ENCODE measurements at places on chromosomes 16 and 17.

DNA sequence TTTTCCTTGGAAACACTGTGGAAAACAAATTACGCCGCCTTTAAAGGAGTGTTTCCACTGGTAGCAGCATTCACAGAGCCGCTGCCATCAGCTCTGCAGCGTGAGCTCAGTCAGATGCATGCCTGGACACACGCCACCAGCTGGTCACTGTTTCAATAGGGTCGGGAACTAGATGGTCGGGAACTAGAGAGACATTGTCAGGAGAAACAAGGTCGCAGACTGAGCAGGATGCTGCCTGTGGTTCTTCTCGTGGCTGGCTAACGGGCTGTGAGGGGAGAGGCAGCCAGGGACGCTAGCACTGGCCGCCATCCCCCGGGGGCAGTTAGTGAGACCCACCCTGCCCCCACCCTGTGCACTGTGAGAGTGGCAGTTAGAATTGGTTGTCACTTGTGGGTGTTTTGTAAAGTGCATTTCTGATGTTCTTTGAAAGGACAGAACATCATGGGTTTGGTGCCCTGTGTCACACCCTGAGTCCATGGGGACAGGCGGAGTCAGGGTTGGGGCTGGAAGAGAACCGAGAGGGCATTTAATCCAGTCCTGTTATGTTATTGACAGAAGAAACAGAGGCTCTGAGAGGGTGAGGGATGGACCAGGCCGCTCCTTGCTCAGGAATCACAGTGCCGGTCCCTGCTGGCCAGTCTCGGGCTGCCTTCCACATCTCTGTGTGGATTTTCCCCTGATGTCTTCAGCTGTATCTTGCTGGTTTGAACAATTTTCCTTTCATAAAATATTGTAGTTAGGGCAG, 86.3 kb downstream of the SPECC1 start:
- peak; percentile 33 for DNase-seq

DNA sequence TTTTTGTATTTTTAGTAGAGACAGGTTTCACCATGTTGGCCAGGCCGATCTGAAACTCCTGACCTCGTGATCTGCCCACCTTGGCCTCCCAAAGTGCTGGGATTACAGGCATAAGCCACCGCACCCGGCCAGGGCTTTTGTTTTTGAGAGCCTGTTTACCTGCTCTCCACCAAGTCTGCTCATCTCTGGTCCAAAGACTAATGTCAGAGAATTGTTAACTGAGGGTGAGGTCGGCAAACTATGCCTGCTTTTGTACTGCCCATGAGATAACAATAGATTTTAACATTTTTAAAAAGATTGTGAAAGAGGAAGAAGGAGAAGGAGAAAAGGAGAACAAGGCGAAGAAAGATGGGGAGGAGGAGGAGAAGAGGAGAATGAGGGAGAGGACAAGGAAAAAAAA, 26.0 kb downstream of the TMEM238L start:
- DNase-seq: no peak

- DNase-seq: no peak
Observed at GRCh38 chr16:85965125-85965524, 66.2 kb downstream of the IRF8 start.

- DNase-seq: peak; percentile 75
Observed at GRCh38 chr17:50908860-50909764, 43.0 kb upstream of the TOB1 start.

GRCh38 chr16:67661886-67662652, 1.3 kb downstream of the PARD6A start:
- DNase-seq: no peak

DNA sequence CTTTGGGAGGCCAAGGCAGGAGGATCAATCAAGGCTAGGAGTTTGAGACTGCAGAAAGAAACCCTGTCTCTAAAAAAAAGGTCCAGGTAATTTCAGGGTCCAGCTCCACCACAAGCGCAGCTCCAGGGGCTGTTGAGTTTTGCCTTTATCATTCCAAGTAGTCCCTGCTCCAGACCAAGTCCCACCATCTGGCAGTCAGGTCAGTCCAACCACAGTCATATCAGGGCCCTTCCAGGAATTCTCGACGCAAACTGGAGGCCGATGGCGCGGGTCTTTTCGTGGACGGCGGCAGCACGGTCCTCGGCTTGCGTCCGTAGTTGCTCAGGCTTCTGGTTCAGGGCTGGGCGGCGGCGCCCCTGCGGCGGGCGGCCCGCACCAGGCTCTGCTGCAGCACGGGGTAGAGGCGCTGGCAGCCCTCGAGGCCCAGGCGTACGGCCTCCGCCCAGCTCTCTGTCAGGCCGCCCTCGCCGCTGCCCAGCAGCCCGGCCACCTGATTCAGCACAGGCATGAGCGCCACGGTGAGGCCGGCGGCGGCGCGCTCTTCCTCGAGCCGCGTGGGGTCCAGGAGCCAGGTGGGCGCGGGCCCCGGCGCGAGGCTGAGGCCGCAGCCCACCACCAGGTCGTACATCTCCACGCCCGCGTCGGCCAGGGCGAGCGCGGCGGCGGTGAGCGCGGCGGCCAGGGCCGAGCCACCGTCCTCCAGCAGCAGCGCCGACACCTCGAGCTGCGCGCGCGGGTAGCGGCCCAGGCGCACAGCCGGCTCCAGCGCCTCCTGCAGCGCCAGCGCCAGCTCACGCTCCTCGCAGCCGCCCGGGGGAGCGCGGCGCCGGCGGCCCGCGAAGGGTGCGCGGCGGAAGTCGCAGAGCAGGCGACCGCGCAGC, 752 bp downstream of the EXOSC6 start:
- DNase-seq: no peak

GRCh38 chr17:2063261-2064146, 8.6 kb downstream of the HIC1 start:
- no peak for DNase-seq

DNA sequence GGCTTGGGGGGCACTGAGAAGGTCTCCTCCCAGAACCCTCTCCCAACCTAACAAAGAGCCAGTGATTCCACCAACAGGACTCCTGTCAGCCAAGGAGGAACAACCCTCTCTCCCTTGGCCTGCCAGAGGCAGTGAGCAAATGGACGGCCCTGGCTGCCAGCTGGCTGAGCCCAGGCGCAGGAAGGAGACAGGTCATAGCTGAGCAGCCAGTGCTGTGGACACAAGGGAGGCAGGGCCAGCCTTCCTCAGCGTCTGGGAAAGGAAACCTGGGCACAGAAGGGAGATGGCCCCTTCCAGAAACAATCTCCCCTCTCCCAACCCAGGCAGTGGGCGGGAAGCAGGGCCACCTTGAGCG, 2.1 kb downstream of the MPO start:
- no peak for DNase-seq

- DNase-seq: no peak
Observed at GRCh38 chr17:14845591-14846281, 419.4 kb downstream of the PMP22 start.

- DNase-seq: no peak
Observed at GRCh38 chr16:78640886-78641285, 541.4 kb downstream of the WWOX start.

DNA sequence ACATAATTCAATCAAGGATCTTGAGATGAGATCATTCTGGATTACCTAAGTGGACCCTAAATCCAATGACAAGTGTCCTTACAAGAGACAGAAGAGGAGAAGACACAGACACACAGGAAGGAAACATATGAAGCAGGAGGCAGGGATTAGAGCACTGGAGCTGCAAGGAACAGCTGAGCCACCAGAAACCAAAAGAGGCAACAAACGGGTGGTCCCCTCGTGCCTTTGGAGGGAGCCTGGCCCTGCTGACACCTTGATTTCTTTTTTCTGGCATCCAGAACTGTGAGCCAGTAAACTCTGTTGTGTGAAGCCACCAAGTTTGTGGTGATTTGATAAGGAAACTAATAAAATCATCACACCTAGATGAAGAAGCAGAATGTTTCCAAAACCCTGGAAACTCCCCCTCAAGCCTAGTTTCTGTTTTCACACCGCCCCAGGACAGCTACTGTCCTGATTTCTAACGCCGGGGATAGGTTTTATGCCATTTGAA, 115.2 kb downstream of the PITPNC1 start:
- no peak for DNase-seq

GRCh38 chr17:17440010-17440843, 36.6 kb upstream of the MED9 start:
- DNase-seq: peak; percentile 91

GRCh38 chr17:50468304-50469207, at the start of gene CHAD:
TSS of gene CHAD (minus strand) at chr17:50468880. CDS start at chr17:50468813, 67 bp downstream.
- DNase-seq: no peak

- no peak for DNase-seq
Observed at GRCh38 chr17:68542698-68543463, 30.7 kb downstream of the PRKAR1A start.

DNA sequence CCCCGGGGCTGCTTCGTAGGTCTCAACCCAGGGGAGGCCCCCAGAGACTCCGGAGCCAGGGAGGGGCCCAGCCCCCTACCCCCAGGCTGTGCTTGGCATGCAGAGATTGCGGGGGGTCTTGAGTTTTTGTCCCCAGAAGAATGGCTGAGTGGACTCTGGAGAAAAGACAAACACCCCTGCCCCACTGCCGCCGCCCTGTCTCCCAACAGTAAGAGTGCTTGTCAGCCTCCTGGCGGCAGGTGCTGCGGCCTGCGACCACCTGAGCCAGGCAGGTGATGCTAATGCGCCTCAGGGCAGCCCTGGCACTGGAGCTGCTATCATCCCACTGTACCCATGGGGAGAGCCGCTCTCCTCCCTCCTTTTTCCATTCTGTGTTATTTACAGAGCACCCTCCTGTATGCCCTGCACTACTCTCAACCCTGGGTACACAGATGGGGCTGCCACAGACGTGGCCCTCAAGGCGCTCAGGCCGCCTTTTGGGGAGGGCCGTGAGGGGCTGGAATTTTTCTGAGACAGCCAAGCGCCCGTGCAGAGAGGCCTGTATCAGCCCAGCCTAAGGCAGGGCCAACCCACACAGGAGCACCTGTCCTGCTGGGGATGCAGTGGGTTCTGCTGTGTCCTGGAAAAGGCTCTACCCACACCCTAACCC, 2.6 kb upstream of the IL17C start:
- peak; percentile 68 for DNase-seq

DNA sequence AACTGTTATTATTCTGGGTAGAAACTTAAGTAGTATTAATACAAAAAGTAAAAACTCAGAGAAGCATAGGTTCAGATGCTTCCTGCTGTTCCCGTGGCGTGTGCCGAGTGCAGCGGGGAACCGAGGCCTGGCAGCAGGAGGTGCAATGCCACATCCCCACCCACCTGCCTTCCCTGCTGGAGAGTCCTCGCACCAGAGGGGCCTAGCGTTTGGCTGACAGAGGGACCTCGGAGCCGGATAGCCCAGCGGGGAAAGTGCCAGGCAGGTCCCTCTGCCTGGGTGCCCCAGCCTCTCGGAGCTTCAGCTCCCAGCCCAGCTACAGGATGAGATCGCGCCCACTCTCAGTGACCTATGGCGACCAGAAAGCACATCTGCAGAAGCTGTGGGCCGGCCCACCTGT, 169.6 kb upstream of the GSE1 start:
- DNase-seq: no peak

DNA sequence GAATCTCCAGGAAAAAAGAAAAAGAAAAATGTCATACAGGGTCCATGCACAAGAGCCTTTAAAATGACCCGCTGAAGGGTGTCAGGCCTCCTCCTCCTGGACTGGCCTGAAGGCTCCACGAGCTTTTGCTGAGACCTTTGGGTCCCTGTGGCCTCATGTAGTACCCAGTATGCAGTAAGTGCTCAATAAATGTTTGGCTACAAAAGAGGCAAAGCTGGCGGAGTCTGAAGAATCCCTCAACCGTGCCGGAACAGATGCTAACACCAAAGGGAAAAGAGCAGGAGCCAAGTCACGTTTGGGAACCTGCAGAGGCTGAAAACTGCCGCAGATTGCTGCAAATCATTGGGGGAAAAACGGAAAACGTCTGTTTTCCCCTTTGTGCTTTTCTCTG, 845 bp downstream of the STH start:
- DNase-seq: no peak

GRCh38 chr17:57623620-57624019, 121.5 kb downstream of the CCDC182 start:
- DNase-seq: no peak

DNA sequence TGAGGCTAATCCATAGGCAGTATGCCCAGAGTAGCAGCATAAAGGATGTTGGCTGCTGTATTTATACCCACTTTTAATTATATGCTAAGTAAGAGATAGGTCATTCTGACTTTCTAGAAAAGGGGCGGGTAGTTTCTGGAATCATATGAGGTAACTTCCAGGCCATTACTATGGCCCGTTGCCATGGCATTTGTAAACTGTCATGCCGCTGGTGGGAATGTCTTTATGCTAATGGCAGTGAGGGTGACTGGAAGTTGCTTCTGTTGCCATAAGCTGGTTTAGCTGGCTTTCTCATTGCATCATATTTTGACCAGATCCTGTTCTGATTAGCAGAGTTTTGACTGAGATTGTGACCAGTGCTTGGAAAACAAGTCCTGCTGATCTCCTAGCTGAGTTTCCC, 929.6 kb upstream of the CDH8 start:
- no peak for DNase-seq

All from NCI-H345 (cell line).